ENCODE measurements at places on chromosomes 16 and 17.

GRCh38 chr16:75043175-75043895 lies 44.5 kb downstream of the ZNRF1 start:
- DNase-seq, result no peak

DNA sequence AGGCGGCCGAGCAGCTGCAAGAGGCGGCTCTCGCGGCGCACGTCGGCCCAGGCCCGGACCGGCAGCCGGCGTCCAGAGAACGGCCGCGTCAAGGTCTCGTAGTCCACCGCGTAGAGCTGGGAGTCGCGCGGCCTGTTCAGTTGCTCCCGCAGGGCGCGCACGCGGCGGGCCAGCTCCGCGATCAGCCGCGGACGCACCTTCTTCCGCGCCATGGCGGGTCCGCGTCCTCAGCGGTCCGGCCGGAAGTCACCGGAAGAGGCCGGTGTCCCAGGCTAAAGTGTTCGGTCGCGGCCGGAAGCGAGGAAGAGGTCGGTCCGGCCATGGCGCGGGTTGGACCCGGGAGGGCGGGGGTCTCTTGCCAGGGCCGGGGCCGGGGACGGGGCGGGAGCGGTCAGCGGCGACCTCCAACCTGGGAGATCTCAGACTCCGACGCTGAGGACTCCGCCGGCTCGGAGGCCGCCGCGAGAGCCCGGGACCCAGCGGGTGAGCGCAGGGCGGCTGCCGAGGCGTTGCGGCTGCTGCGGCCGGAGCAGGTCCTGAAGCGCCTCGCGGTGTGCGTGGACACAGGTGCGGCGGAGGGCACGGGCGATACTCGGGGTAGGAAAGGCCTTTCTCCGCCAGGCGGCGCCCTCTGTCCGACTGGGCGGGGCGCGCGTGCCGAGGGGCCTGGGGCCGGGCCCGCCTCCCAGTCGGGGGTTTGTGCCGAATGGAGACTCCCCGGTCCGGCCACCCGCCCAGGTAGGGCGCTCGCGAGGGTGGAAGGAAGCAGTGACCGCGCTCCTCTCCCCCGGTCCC lies at the start of gene MRPS34:
Gene MRPS34, minus strand, starts transcription at position 227 of the 795 bp plus-strand sequence. Its CDS starts 15 bp downstream, at position 212.
- DNase-seq, result no peak

GRCh38 chr17:61635913-61636432 lies 45.0 kb upstream of the NACA2 start:
- DNase-seq, result peak; percentile 42

GRCh38 chr16:88885693-88886280 lies 19.3 kb upstream of the PABPN1L start:
- DNase-seq, result no peak

DNA sequence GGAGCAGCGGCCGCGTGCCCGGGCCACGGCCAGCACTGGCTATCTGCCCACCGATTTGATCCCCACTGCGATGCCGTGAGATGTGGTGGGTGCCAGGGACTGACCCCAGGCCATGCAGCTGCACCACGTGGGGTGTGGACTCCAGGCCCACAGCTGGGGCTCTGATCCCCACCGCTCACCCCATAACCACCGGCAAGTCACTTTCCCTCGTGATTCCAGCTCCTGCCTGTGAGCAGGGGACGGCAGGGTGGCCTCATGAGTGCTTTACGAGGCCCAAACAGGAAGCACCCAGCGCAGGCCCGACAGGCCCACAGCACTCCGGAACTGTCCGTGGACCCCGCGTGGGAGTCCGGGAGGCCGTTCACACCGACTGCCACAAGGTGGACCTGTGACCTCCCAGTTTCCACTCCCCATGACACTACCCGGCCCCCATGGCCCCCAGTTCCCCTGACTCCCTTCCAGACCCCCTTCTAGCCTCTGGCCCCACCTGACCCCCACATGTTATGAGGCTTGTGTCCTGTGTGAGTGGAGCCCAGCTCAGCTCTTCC lies 616 bp downstream of the PTX4 start:
- no peak for DNase-seq

DNA sequence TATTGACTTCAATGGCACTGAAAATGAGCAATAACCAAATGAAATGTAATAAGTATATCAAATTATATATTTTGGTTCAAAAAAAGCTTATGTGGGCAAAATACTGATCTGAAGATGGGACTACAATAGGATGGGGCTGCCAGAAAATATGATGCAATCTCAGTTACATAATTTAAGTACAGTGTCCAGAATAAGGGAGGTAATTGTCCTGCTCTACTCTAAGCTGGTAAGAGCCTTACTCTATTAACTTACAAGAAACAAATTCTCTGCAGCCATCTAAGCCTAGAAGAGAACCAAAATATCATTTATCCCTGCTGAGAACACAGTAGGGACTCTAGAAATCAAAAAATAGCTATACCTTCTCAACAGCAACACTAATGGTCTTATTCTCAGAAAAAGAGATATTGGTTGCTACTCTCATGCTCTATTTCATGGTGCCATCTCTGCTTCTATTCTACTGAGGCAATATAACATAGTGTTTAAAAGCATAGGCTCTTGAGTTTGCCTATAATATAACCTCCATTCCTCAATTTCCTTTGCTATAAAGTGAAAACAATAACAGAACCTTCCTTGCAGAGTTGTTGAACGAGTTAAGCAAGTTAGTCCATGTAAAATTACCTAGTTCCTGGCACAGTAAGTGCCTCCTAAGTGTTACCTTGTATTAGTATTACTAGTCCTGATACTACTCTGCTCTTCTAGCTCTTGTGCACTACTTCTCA lies 19.9 kb downstream of the NQO1 start:
- DNase-seq, result no peak

- DNase-seq, result no peak
Observed at GRCh38 chr17:8489841-8490240, 54.2 kb downstream of the NDEL1 start.

DNA sequence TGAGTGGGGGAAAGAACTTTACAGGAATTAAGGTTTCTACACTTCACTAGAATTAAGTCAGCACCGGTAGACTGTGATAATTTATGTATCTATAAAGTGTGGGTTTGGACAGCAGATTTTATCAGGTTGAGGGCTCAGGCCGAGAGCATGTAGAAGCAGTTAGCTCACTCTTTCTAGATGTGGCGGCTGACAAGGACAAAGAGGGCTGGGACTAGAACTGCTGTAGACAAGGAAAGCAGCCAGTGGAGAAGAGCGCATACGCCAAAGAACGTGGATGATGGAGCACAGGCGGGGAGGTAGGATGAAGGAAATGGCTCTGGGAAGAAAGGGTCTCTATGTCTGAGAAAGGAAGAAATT lies 504 bp upstream of the GOSR1 start:
- DNase-seq, result no peak

GRCh38 chr17:65824901-65825300 lies 263.5 kb upstream of the AXIN2 start:
- DNase-seq, result no peak
